ENCODE measurements at places on chromosomes 12 and 14. TPM values are rescaled to one million over a fixed set of nuclear protein-coding genes. Genes with fewer than 3 reads are reported as not detected.

DNA sequence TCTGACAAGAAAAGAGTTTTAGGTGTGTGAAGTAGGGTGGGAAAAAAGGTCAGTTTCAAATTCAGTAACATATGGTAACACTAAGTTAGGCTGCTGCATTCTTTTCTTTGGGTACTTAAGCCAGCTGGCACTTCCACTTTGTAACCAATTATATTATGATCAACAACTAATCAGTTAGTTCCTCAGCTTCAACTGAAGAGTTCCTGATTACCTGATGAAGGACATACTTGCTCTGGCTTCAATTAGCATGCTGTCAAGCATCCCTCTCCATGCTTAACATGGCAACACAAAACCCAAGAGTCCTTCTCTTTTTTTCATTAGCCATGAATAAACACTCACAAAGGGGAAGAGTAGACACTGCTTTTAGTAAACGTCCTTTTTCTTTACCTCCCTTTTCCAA is 6.8 kb upstream of the KANSL2 start:
- peaks cover 18% of the 10 kb centered on the region for H3K4me1 ChIP-seq
- DNase-seq, result no peak
- peaks cover 52% of the 10 kb centered on the region for H3K36me3 ChIP-seq
- no peak overlapping the region for H3K4me3 ChIP-seq

DNA sequence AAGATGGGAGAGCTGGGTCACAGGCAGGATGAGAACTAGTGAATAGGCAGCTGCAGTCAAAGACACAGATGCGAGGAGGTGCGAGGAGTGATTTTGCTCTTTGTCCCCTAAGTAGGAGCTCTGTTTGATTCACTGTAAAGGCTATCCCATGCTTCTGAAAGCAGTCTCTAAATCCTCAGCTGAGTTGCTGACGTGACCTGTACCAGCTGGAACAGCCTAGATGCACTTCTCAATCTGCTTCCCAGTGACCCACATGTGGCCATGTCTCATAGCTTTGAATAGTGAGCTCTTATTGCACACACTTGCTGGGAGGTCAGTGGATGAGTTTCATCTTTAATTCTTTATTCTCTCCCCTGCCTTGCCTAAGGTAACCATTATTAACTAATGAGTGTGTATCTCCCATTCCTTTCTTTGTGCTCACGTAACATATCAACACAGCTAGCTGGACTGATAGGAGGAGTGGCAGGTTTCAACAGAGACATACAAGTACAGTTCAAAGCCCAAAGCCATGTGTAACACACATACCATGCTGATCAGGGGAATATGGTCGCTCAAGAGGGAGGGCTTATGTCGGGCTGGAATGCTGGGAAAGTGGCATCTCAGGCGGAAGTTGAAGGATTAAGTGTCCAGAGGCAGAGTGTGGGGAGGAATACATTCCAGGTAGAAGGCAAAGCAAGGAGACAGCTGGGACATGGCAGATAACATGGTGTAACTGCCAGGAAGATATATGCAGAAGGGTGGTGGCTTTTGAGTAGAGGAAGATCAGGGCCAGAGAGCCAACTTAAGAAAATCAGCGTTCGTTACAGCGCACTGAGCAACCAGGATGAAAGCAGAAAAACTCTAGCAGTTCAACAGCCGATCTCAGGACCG is 15.4 kb upstream of the YY1 start:
- H3K4me3 ChIP-seq, result no peak overlapping the region
- H3K27me3 ChIP-seq, result no peaks in the 10 kb centered on the region
- DNase-seq, result no peak
- H3K27ac ChIP-seq, result no peak overlapping the region

DNA sequence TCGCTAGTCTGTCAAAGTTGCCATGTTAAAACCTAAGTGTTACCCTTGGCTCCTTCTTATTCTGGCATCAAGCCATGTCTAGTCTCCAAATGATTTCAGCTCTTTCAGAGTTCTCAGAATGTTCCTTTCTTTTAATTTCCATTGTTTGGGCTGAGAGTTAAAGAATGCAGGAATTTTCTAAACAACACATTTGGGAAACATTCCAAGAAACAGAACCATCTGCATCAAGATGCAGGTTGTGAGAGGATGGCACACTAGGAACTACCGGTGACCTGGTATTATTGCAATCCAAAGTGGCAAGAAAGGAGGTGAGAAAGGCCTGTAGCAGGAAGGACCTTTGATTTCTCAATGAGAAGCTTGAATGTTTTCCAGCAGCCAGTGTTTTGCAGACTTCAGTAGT is 30.1 kb downstream of the SLC35F4 start:
- DNase-seq, result no peak
- no peaks in the 10 kb centered on the region for H3K4me1 ChIP-seq
- no peaks in the 10 kb centered on the region for H3K27me3 ChIP-seq
- H3K27ac ChIP-seq, result no peak overlapping the region
- no peaks in the 10 kb centered on the region for H3K36me3 ChIP-seq
- no peak overlapping the region for H3K4me3 ChIP-seq

GRCh38 chr14:82180139-82180538 is 646.5 kb upstream of the SEL1L start:
- H3K36me3 ChIP-seq, result no peaks in the 10 kb centered on the region
- H3K4me3 ChIP-seq, result no peak overlapping the region
- no peaks in the 10 kb centered on the region for H3K4me1 ChIP-seq
- no peak overlapping the region for H3K27ac ChIP-seq
- no peaks in the 10 kb centered on the region for H3K27me3 ChIP-seq

- H3K4me1 ChIP-seq, result no peaks in the 10 kb centered on the region
- H3K4me3 ChIP-seq, result no peak overlapping the region
- no peak for DNase-seq
These were observed 268.6 kb downstream of the TRHDE start for GRCh38 chr12:72540811-72541210.

- no peaks in the 10 kb centered on the region for H3K36me3 ChIP-seq
- no peaks in the 10 kb centered on the region for H3K27me3 ChIP-seq
- H3K4me1 ChIP-seq, result peaks cover 1% of the 10 kb centered on the region
- DNase-seq, result no peak
These were observed 12.6 kb upstream of the SERPINA10 start for GRCh38 chr14:94305620-94306019.

DNA sequence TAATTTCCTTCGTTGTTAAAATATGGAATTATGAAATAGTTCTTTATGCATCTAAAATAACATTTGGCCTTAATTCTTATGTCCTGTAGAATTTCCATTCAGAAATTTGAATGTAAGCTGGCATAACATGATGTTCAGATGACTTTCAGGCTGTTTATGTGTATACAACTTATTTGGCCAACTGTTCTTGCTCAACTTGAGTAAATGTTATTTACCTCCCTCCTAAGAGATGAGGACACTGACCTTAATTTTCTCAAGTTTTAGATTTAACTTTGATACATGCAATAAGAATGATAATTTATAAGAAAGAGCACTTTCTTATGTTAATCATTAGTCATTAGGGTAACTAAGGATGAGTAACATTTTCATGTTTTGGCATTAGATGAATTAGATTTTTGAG is 365.4 kb downstream of the AEBP2 start:
- no peaks in the 10 kb centered on the region for H3K36me3 ChIP-seq
- H3K4me1 ChIP-seq, result peaks cover 14% of the 10 kb centered on the region
- no peak overlapping the region for H3K27ac ChIP-seq
- H3K4me3 ChIP-seq, result no peak overlapping the region

- H3K27me3 ChIP-seq, result peaks cover 12% of the 10 kb centered on the region
- no peak for DNase-seq
- H3K4me3 ChIP-seq, result no peak overlapping the region
- no peaks in the 10 kb centered on the region for H3K36me3 ChIP-seq
- peaks cover 7% of the 10 kb centered on the region for H3K4me1 ChIP-seq
These were observed 81.0 kb upstream of the SCAF11 start for GRCh38 chr12:46071335-46071734.

GRCh38 chr12:168763-169525 is 45.0 kb downstream of the SLC6A12 start:
- no peaks in the 10 kb centered on the region for H3K36me3 ChIP-seq
- H3K4me3 ChIP-seq, result no peak overlapping the region
- no peak overlapping the region for H3K27ac ChIP-seq
- DNase-seq, result no peak
- peaks cover 19% of the 10 kb centered on the region for H3K4me1 ChIP-seq

- H3K27me3 ChIP-seq, result no peaks in the 10 kb centered on the region
- no peak for DNase-seq
- peak overlapping the region; percentile 21 for H3K4me3 ChIP-seq
- H3K36me3 ChIP-seq, result peaks cover 1% of the 10 kb centered on the region
- H3K27ac ChIP-seq, result peak overlapping the region; percentile 85
These were observed 14.8 kb upstream of the RNASE10 start for GRCh38 chr14:20490563-20490962.

GRCh38 chr12:94775710-94776109 is 125.4 kb upstream of the TMCC3 start:
- H3K36me3 ChIP-seq, result no peaks in the 10 kb centered on the region
- H3K27ac ChIP-seq, result no peak overlapping the region
- no peaks in the 10 kb centered on the region for H3K4me1 ChIP-seq

GRCh38 chr12:60165781-60166180 is 570.0 kb downstream of the SLC16A7 start:
- no peaks in the 10 kb centered on the region for H3K36me3 ChIP-seq
- H3K4me1 ChIP-seq, result no peaks in the 10 kb centered on the region
- H3K27me3 ChIP-seq, result no peaks in the 10 kb centered on the region

GRCh38 chr14:106657460-106657859 is 1131.1 kb downstream of the TMEM121 start:
- peaks cover 38% of the 10 kb centered on the region for H3K27me3 ChIP-seq
- no peaks in the 10 kb centered on the region for H3K36me3 ChIP-seq
- H3K4me3 ChIP-seq, result no peak overlapping the region
- peaks cover 17% of the 10 kb centered on the region for H3K4me1 ChIP-seq
- DNase-seq, result peak; percentile 61

DNA sequence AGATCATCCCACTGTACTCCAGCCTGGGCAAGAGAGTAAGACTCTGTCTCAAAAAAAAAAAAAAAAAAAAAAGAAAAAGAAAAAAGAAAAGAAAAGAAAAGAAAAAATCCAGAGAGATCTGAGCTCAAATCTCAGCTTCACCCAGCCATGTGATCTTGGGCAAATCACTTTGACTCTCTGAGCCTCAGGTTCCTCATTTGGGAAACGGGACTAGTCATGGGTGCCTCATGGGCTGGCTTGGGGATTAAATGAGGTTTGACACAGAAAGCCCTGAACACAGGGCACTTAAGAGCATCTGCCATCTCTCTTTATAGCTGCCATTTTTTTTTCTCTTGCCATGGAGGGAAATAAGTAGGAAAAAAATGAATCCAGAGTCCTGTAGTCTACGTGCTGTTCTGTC is 86.2 kb upstream of the MYL2 start:
- no peaks in the 10 kb centered on the region for H3K36me3 ChIP-seq
- no peak for DNase-seq
- peaks cover 19% of the 10 kb centered on the region for H3K27me3 ChIP-seq
- H3K4me1 ChIP-seq, result no peaks in the 10 kb centered on the region
- H3K27ac ChIP-seq, result no peak overlapping the region
- H3K4me3 ChIP-seq, result no peak overlapping the region

The CCDC196 gene
- not detected for total RNA-seq

The CMA1 gene
- total RNA-seq, result not detected

The PTCSC3 gene
- not detected for total RNA-seq

The DACT1 gene
- 0.21 TPM for total RNA-seq

The GRIP1 gene
- 0.61 TPM for total RNA-seq

The HOXC12 gene
- total RNA-seq, result not detected

The HOXC9 gene
- total RNA-seq, result not detected

The SDR9C7 gene
- not detected for total RNA-seq

The ALDH1L2 gene
- 0.70 TPM for total RNA-seq

The SLC6A12 gene
- total RNA-seq, result not detected

The PCED1B gene
- 63.2 TPM for total RNA-seq

The NAA30 gene
- total RNA-seq, result 14.8 TPM
